ENCODE measurements at places on chromosomes 6 and 20.
A peak's percentile ranks its signal among the peaks of the same experiment; 100 is the strongest.

DNA sequence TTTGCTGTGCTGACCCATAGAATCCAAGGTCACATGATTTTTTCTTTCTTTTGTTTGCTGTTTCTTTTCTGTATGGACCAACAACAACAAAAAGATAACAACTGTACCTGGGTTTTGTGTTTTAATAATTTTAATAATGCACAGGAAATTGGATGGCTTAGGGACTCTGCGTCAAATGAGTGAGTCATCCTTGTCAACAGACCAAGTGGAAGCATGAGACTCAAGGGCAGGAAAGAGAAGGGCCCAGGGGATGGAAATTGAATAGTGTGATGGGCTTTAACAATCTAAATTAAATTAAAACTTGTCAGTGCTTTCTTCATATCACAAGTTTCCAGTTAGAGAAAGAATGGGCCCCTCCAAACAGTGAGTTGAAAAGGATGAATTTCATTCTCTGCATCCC, 413.0 kb downstream of the PREX1 start:
- DNase-seq: no peak

DNA sequence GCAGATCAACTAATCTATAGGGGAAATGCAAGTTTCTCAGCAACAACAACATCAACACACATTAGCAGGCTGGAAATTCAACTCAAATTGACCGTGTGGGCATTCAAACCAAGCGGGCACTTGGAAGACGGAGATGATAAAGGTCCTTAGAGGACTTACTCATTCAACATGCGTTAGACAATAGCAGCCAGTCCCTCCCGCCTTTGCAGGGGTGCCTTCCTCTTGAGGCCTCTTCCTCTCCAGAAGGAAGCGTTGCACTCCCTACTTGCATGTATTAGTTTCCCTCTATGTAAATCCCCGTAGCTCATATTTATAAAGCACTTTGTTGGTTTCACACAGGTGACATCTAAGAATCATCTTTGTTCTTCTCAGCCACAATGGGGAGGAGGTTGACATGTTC, 300.8 kb upstream of the STXBP5 start:
- DNase-seq: no peak

DNA sequence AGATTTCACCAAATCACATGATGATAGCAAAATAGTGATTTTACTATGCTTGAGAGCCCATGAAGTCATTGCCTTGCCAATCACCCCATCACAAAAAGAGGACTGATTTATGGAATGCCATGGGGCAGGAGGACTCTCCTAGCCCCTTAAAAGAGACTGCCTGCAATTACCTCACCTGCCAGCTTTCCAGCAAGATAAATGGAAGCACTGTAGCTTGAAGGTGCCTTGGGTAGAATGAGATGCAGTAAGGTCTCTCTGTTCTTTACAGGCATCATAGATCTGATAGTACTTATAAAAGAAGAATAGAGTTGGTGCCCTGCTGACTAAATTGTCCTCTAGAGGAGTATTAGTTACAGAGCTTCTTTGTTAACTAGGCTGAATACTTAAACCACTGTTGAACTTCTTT, 242.3 kb downstream of the TMEM242 start:
- no peak for DNase-seq

GRCh38 chr20:58012731-58013510, 215.5 kb downstream of the ANKRD60 start:
- DNase-seq: peak; percentile 32

DNA sequence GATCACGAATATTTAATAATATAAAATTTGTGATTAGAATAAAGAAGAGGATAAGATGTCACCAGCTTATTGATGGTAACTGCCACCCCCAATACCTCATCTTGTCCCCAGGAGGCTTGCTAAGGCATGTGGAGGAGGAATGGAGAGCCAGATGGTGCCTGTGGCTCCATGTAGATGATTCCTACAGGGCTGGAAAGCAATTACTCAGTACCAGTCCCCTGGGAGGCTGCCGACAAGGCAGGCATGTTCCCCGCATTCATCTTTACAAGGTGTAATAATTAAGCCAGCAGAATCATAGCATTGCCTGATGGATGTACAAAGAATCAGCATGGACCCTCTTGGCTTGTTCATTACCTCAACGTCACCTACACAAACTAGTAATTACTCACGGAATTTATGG, 155.3 kb downstream of the PLCB1 start:
- DNase-seq: peak; percentile 91

DNA sequence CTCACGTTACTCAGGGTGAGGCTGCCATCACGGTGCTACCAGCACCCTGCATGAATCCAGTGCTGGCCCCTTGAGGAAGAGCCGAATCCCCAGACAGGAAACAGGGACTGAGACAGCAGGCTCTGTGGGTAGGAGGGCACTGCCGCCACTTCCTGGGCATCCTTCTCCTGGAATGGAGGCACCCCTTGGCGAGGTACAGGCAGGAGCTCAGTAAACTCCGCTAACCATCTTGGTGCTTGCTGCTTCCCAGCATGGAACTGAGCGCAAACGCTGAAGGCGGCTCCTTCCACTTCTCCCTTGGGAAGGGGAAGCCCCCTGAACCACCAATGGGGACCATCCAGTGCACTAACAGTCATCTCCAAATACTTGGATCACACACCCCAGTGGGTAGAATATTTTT, 13.5 kb upstream of the CCDC167 start:
- DNase-seq: no peak

GRCh38 chr20:25056690-25057233, 1.2 kb downstream of the ACSS1 start:
- DNase-seq: no peak

- DNase-seq: no peak
These were observed 302.3 kb downstream of the TENT5A start for GRCh38 chr6:81450180-81450579.

DNA sequence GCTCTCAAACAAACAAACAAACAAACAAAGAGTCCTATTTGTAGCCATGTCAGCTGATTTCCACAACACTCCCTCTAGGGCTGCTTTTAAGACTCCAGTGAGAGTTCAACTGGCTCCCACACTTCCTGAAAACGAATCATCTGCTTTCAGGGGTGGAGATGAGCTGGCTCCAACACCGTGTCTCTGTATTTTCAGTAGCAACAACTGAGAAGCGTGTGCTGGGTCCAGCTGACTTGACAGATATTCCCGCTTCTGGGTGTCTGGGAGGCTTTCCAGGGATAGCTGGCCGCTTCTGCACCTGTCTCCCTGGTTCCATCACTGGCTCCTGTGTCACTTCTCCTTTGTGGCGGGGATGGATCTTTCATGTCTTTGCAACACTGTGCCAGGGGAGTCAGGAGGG, 272.5 kb upstream of the SOX4 start:
- no peak for DNase-seq

DNA sequence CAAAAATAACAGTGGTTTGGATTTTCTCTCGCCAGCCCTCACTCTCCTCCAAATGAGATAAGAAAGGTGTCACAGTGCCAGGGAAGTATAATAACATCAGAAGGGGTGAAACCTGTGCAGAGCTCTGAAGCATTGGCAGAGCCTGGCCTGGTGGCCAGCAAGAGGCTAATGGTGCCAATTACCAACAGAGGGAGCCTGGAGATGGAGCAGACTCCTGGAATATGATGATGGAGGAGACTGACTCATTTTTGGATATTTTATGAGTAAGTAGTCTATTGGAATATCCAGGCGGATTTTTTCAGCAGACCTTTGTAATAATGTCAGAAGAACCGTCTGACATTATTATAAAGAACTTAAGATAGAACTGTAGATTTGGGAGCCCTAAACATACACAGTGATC, 442.6 kb upstream of the MARCKS start:
- no peak for DNase-seq

DNA sequence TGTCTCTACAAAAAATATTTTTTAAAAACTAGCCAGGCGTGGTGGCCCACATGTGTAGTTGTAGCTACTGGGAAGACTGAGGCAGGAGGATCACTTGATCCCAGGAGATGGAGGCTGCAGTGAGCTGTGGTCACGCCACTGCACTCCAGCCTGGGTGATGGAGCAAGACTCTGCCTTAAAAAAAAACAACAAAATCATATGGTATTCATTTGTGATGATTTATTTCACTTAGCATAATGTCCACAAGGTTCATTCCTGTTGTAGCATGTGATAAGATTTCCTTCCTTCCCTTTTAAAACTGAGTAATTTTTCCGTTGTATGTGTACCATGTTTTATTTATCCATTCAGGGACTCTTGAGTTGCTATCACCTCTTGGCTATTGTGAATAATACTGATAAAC, 26.2 kb downstream of the TMEM170B start:
- DNase-seq: no peak

Measured in NCI-H2081 (cell line).